ENCODE measurements at places on chromosomes 12 and 14. TPM values are rescaled to one million over a fixed set of nuclear protein-coding genes. Genes with fewer than 3 reads are reported as not detected.

GRCh38 chr12:107448198-107448597 is 237.4 kb upstream of the PWP1 start:
- H3K4me3 ChIP-seq, result no peak overlapping the region

GRCh38 chr12:50927766-50928224 is 24.5 kb upstream of the HIGD1C start:
- DNase-seq, result no peak
- H3K36me3 ChIP-seq, result peaks cover 13% of the 10 kb centered on the region
- H3K27ac ChIP-seq, result peak overlapping the region; percentile 93
- peaks cover 55% of the 10 kb centered on the region for H3K4me1 ChIP-seq

- H3K4me3 ChIP-seq, result no peak overlapping the region
- H3K36me3 ChIP-seq, result no peaks in the 10 kb centered on the region
- H3K27ac ChIP-seq, result no peak overlapping the region
- no peaks in the 10 kb centered on the region for H3K4me1 ChIP-seq
- no peaks in the 10 kb centered on the region for H3K27me3 ChIP-seq
- DNase-seq, result no peak
These were observed 18.1 kb upstream of the SGPP1 start for GRCh38 chr14:63745858-63746425.

DNA sequence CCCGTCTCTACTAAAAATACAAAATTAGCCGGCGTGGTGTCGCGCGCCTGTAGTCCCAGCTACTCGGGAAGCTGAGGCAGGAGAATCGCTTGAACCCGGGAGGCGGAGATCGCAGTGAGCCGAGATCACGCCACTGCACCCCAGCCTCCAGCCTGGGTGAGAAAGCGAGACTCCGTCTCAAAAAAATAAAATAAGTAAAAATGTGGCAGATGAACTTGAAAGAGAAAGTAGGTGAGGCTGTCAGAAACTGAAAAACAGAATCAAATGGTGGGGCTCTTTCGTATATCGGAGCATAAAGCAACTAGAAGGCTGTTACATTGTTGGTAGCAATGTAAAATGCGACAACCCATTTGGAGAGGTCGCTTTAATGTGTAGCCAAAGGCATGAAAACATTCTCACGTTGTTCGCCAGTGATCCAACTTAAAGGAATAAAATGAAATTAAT is 767 bp upstream of the CCNT1 start:
- H3K27me3 ChIP-seq, result no peaks in the 10 kb centered on the region
- peaks cover 17% of the 10 kb centered on the region for H3K36me3 ChIP-seq
- no peak for DNase-seq

Gene GPD1
- 59.6 TPM for total RNA-seq

Gene CLEC2A
- not detected for total RNA-seq

GRCh38 chr12:63313139-63313538 is 162.1 kb upstream of the AVPR1A start:
- H3K27ac ChIP-seq, result no peak overlapping the region
- H3K4me3 ChIP-seq, result no peak overlapping the region
- no peaks in the 10 kb centered on the region for H3K36me3 ChIP-seq
- no peaks in the 10 kb centered on the region for H3K27me3 ChIP-seq

GRCh38 chr14:90778571-90779255 is 37.5 kb downstream of the TTC7B start:
- H3K4me3 ChIP-seq, result no peak overlapping the region
- H3K36me3 ChIP-seq, result peaks cover 18% of the 10 kb centered on the region
- DNase-seq, result no peak

- no peak overlapping the region for H3K4me3 ChIP-seq
- no peak for DNase-seq
- no peaks in the 10 kb centered on the region for H3K4me1 ChIP-seq
- H3K36me3 ChIP-seq, result no peaks in the 10 kb centered on the region
- H3K27me3 ChIP-seq, result peaks cover 3% of the 10 kb centered on the region
These were observed 276.2 kb upstream of the RTL1 start for GRCh38 chr14:101179691-101180211.

GRCh38 chr12:38892087-38892786 is 13.2 kb downstream of the CPNE8 start:
- no peaks in the 10 kb centered on the region for H3K36me3 ChIP-seq
- DNase-seq, result no peak
- H3K4me3 ChIP-seq, result no peak overlapping the region
- no peak overlapping the region for H3K27ac ChIP-seq
- no peaks in the 10 kb centered on the region for H3K4me1 ChIP-seq

Gene TSPAN19
- not detected for total RNA-seq

- no peak for DNase-seq
- H3K27ac ChIP-seq, result no peak overlapping the region
- H3K36me3 ChIP-seq, result peaks cover 30% of the 10 kb centered on the region
- H3K4me1 ChIP-seq, result peaks cover 7% of the 10 kb centered on the region
- H3K27me3 ChIP-seq, result no peaks in the 10 kb centered on the region
- H3K4me3 ChIP-seq, result no peak overlapping the region
These were observed 67.2 kb downstream of the KDM2B start for GRCh38 chr12:121513464-121514183.

Gene P2RX2
- 0.16 TPM for total RNA-seq

- DNase-seq, result no peak
- H3K27ac ChIP-seq, result no peak overlapping the region
- no peaks in the 10 kb centered on the region for H3K27me3 ChIP-seq
- no peaks in the 10 kb centered on the region for H3K36me3 ChIP-seq
These were observed 149.9 kb upstream of the BTG1 start for GRCh38 chr12:92295523-92295922.

Gene RPGRIP1
- not detected for total RNA-seq

GRCh38 chr12:101854747-101855146 is 22.6 kb upstream of the DRAM1 start:
- H3K4me1 ChIP-seq, result peaks cover 17% of the 10 kb centered on the region
- no peak for DNase-seq
- no peaks in the 10 kb centered on the region for H3K36me3 ChIP-seq

- no peaks in the 10 kb centered on the region for H3K4me1 ChIP-seq
- no peak overlapping the region for H3K27ac ChIP-seq
- H3K4me3 ChIP-seq, result no peak overlapping the region
- no peaks in the 10 kb centered on the region for H3K36me3 ChIP-seq
- peak; percentile 44 for DNase-seq
These were observed 18.8 kb upstream of the BEGAIN start for GRCh38 chr14:100605706-100606686.

DNA sequence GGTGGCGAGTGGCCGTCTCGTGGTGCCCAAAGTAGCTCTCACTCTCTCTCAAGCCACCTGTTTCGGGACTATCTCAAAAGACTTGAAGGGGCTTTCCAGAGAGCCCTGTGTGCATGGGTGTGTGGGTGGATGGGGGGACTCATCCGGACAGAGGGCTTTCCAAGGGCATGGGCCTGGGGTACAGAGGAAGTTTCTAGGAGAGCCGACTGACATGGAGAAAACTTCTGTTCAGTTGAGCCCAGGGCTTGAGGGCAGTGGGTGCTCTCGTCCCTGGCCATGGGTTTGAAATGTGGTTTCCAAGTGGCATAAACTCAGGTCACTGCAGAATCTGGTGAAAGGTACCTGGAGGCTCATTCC is 47.4 kb upstream of the MEG3 start:
- H3K27ac ChIP-seq, result no peak overlapping the region
- no peaks in the 10 kb centered on the region for H3K27me3 ChIP-seq
- H3K4me3 ChIP-seq, result no peak overlapping the region
- H3K4me1 ChIP-seq, result no peaks in the 10 kb centered on the region
- no peak for DNase-seq

- H3K4me3 ChIP-seq, result no peak overlapping the region
- H3K36me3 ChIP-seq, result no peaks in the 10 kb centered on the region
- H3K4me1 ChIP-seq, result peaks cover 26% of the 10 kb centered on the region
- no peaks in the 10 kb centered on the region for H3K27me3 ChIP-seq
These were observed 159.8 kb downstream of the KITLG start for GRCh38 chr12:88420457-88420856.

Gene E2F7
- not detected for total RNA-seq

- no peak overlapping the region for H3K27ac ChIP-seq
- peak; percentile 78 for DNase-seq
- H3K4me3 ChIP-seq, result no peak overlapping the region
- no peaks in the 10 kb centered on the region for H3K36me3 ChIP-seq
- H3K4me1 ChIP-seq, result no peaks in the 10 kb centered on the region
- H3K27me3 ChIP-seq, result no peaks in the 10 kb centered on the region
These were observed 24.2 kb downstream of the CHST11 start for GRCh38 chr12:104480826-104481440.

Gene KERA
- total RNA-seq, result not detected

Gene ZNF605
- total RNA-seq, result 15.5 TPM

GRCh38 chr14:103818422-103818821 is 29.0 kb downstream of the PPP1R13B start:
- H3K27me3 ChIP-seq, result no peaks in the 10 kb centered on the region
- H3K27ac ChIP-seq, result no peak overlapping the region
- H3K4me3 ChIP-seq, result no peak overlapping the region
- no peak for DNase-seq
- H3K4me1 ChIP-seq, result no peaks in the 10 kb centered on the region

DNA sequence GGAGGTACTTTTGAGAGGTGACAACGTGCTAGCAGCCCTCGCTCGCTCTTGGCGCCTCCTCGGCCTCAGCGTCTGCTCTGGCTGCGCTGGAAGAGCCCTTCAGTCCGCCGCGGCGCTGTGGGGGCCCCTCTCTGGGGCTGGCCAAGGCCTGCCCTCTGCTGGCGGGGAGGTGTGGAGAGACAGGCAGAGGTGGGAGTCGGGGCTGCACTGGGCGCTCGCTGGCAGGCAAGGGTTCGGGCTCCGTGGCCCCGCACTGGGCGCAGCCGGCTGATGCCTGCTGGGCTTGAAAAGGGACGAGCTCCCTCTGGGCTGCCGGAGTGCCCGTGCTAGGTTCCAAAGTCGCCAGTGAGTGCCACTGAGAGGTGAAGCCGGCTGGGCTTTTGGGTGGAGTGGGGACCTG is 580.0 kb downstream of the DIO2 start:
- no peaks in the 10 kb centered on the region for H3K36me3 ChIP-seq
- H3K4me3 ChIP-seq, result no peak overlapping the region
- H3K27me3 ChIP-seq, result no peaks in the 10 kb centered on the region
- no peak overlapping the region for H3K27ac ChIP-seq
- H3K4me1 ChIP-seq, result no peaks in the 10 kb centered on the region

Gene SLC7A7
- total RNA-seq, result 16.7 TPM

GRCh38 chr12:31631023-31631724 is 28.3 kb upstream of the ETFBKMT start:
- no peak overlapping the region for H3K4me3 ChIP-seq
- no peak for DNase-seq
- H3K36me3 ChIP-seq, result no peaks in the 10 kb centered on the region

Gene CDKL1
- total RNA-seq, result 39.8 TPM

DNA sequence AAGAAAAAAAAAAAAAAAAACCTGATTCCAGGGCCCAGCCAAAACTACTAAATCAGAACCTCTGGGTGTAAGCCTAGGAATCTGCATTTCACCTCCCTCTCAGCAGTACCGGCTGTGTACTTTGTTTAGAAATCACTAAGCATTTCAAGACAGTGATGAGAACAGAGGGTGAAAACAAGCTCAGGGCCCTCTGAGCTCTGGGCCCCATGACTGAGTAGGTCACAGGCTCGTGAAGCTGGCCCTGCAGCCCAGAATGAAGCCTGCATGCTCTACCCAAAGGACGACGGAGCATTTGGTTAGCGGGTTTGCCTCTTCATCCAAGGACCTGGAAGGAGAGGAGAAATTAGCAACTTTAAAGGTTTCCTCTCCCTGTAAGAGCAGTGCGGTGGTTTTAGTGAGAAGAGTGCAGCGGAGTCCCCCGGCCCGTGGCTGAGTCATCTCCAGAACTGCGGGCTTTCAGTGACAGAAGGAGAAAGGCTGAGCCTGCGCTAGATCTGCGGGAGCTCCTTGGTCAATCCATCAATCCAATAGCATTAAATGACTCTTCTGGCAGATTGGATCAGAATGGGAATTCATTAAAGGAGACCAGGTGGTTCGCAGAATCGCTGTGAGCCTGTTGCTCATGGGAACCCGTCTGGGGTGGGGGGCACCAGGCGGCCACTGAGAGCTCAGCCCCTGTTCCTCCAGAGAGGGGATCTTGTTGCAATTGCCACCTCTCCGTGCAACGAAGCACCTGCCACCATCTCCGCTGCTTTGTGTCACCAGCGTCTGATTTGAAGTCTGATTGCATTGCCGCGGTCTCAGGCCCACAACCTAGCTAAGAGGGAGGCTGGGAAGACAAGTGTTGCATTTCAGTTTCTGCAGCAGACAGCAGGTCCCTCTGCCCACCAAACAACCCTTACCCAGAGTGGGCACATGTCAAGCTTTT is 7.3 kb downstream of the IL31 start:
- no peak overlapping the region for H3K4me3 ChIP-seq
- H3K27ac ChIP-seq, result no peak overlapping the region
- no peaks in the 10 kb centered on the region for H3K36me3 ChIP-seq
- no peaks in the 10 kb centered on the region for H3K4me1 ChIP-seq
- peaks cover 3% of the 10 kb centered on the region for H3K27me3 ChIP-seq

DNA sequence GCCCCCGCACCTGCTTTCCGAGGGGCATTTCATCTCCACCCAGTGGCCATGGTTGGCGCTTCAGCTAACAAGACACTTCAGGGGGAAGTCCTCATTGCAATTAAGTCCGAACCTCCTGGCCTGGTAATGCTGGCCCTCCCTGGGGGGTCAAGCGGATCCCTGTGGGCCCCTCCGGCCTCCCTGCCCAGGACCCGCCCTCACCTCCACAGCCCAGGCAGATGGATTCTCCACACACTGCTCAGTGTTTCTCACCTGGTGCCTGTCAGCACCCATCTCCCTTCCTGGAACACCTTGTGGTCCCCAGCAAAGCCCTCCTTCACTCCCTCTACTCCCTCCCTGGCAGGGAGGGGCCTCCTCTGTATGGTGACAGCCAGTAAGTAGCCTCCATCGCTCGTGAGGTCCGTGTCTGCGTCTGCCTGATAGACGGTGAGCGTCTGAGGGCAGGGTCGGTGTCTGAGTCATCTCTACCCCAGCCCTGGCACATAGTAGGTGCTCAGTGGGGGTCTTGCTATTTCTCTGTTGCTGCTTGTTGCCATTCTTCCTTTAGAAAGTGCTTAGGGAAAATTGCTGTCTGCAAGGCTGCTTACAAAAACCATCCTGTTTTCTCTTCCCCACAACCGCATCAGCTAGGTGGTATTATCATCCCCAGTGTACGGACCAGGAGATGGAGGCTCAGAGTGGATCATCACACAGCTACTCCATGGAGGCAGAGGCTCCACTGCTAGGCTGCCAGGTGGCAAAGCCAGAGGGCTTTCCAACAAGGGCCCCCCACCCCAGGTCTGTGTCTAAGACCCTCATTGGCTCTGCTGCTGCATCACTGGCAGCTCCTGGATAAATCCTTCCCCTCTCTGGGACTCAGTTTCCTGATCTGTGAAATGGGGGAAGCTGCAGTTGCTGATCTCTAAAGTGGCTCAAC is 39.7 kb upstream of the EML1 start:
- peak overlapping the region; percentile 92 for H3K27ac ChIP-seq
- no peaks in the 10 kb centered on the region for H3K36me3 ChIP-seq
- no peak for DNase-seq
- H3K27me3 ChIP-seq, result no peaks in the 10 kb centered on the region
- H3K4me3 ChIP-seq, result no peak overlapping the region
- no peaks in the 10 kb centered on the region for H3K4me1 ChIP-seq

GRCh38 chr12:19998961-19999804 is 369.2 kb upstream of the PDE3A start:
- H3K4me3 ChIP-seq, result no peak overlapping the region
- H3K27ac ChIP-seq, result no peak overlapping the region
- DNase-seq, result no peak
- peaks cover 9% of the 10 kb centered on the region for H3K4me1 ChIP-seq
- H3K27me3 ChIP-seq, result no peaks in the 10 kb centered on the region

- no peaks in the 10 kb centered on the region for H3K4me1 ChIP-seq
- H3K27ac ChIP-seq, result no peak overlapping the region
- no peak for DNase-seq
- H3K27me3 ChIP-seq, result no peaks in the 10 kb centered on the region
These were observed 672.9 kb downstream of the BCL11B start for GRCh38 chr14:98599082-98599481.
